ENCODE measurements at places on chromosomes 3 and 15. TPM values are rescaled to one million over a fixed set of nuclear protein-coding genes. Genes with fewer than 3 reads are reported as not detected.

The CSPG5 gene
- not detected for total RNA-seq

The CCR2 gene
- 2.7 TPM for total RNA-seq

The TF gene
- total RNA-seq = not detected

The UACA gene
- 147 TPM for total RNA-seq

The DNAH1 gene
- 16.1 TPM for total RNA-seq

The CRYGS gene
- total RNA-seq = 0.77 TPM

Measured in uterus (tissue), 4 donors.